ENCODE measurements at places on chromosomes 7 and 10.
A peak's percentile ranks its signal among the peaks of the same experiment; 100 is the strongest.

GRCh38 chr7:100547872-100548271, 8.9 kb downstream of the AGFG2 start:
- DNase-seq, result no peak

DNA sequence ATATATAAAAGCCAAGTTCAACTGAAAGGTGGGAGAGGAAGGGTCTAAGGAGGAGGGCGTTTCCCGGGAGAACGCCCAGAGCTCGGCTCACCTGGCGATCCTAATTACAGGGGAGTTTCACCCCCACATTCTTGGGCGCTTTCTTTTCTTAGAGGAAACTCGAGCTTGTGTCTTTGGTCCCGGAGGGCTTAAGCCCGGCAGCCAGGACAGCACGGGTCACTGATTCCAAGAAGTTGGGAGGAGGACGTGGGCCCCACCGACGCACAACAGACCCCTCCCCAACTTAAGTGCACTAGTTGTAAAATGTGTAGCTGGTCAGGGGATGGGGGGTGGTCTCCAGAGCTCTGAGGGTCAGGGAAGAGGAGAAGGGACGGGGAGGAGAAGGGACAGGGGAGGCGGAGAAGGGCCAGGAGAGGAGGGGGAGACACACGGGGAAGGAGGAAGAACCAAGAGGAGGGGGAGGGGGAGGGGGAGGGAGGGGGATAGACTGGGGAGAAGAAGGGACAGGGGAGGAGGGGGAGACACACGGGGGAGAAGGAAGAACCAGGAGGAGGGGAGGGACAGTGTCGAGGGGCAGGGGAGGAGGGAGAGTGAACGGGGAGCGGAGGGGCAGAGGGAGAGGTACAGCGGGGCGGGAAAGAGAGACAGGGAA, 874 bp downstream of the BAIAP2L1 start:
- peak; percentile 37 for DNase-seq

DNA sequence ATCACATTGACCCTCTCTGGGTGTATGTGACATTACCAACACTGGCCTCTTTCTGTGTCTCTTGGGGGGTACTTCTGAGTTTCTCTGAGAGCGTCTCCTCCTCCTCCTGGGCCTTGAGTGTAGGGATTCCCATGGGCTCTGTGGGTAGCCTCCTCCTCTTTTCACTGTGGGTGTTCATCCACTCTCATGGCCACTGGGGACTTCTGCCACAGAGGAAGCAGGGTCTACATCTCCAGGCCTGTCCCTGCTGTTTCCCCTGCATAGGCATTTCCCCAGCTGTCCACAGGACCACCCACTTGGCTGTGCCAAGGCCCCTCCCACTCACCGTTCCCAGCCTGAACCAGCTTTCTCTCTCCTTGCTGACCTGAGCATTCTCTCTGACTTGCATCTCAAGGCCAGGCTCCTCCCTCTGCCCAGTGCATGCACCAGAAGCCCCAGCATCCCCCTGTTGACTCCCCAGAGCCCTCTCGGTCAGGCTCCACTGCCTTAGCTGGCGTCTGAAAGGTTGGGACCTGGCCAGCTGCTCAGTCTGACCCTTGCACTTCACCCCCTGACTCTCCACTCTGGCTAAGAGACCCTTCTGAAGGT, 487.6 kb downstream of the GLRX3 start:
- DNase-seq, result no peak

DNA sequence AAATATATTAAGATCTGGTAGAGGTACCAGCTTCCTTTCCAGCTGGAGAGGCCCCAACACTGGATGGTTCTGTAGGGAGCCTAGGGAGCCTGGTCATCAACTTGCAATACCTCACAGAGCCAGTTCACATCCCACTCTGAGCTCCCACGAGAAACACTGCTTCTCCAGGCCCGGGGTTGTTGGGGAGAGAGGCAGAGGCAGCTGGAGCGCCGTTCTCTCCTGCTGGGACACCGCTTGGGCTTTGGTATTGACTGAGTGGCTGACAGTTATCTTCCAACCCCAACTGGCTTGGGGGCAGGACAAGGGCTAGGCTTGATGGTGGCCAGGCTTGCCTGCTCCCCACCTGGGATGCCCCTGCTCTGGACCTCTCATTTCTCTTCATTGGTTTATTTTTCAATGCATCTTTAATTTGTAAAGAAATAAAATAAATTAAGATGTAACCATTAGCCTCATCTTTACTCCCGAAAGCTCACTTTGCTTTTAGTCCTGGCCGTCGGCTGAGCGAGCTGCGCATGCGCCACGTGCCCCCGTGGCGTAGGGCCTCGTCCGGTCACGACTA, 10.0 kb upstream of the CHCHD1 start:
- DNase-seq, result peak; percentile 62

- DNase-seq, result peak; percentile 91
Measured at GRCh38 chr10:26437637-26438461, at the start of gene APBB1IP. APBB1IP (plus strand) TSS chr10:26438341; CDS start chr10:26492327, 53,986 bp downstream.

- peak; percentile 50 for DNase-seq
Measured at GRCh38 chr7:97845622-97846203, 26.5 kb downstream of the ASNS start.
